ENCODE measurements at places on chromosomes 13 and 19. TPM values are rescaled to one million over a fixed set of nuclear protein-coding genes. Genes with fewer than 3 reads are reported as not detected.

ZNF260 gene
- total RNA-seq: 32.6 TPM

GRCh38 chr13:89541091-89542030 lies 1806.1 kb upstream of the MIR17HG start:
- DNase-seq: no peak

GRCh38 chr19:7971553-7972520 lies 28.4 kb upstream of the TIMM44 start:
- DNase-seq: no peak

DNA sequence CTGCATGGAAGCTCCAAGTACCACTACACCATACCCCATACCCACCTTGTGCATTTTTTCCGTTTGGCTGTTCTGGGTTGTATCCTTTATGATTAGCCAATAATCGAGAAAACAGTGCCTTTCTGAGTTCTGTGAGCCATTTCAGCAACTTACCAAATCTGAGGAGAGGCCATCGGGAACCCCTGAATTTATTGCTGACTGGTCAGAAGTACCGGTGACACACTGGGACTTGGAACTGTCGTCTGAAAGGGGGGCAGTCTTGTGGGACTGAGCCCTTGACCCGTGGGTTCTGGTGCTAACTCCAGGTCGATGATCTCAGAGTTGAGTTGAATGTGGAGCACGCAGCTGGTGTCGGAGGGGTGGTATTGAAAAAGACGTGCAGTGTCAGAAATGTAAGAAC lies 15.0 kb downstream of the UPF3A start:
- DNase-seq: no peak

GRCh38 chr13:109685203-109685602 lies 101.2 kb downstream of the IRS2 start:
- DNase-seq: no peak

DNA sequence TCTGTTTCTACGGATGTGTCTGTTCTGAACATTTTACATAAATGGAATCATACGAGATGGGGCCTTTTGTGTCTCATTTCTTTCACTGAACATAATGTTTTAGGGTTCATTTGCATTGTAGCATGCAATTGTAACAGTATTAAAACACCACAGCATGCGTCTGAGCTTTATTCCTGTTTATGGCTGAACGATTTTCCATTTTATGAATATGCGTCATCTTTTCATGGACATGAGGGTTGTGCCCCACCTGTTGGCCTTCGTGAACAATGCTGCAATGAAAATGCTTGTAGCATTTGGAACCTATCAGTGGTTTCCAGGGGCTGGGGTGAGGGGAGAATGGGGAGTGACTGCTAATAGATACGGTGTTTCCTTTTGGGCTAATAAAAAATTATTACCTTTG lies 5.1 kb downstream of the OR10H1 start:
- DNase-seq: no peak
